ENCODE measurements at places on chromosomes 1 and 21. TPM values are rescaled to one million over a fixed set of nuclear protein-coding genes. Genes with fewer than 3 reads are reported as not detected.

Gene ABCG1
- polyA plus RNA-seq: 11.5 TPM

Gene KRTAP19-3
- polyA plus RNA-seq: not detected

Gene PTGS2
- polyA plus RNA-seq: 1.3 TPM

Gene THEM5
- polyA plus RNA-seq: 0.66 TPM

Gene PLCH2
- polyA plus RNA-seq: 1.7 TPM

Gene IGSF21
- 0.49 TPM for polyA plus RNA-seq

Gene PROX1
- 7.1 TPM for polyA plus RNA-seq
